ENCODE measurements at places on chromosomes 5 and 9.
A peak's percentile ranks its signal among the peaks of the same experiment; 100 is the strongest.

- DNase-seq: peak; percentile 36
These were observed 4.1 kb downstream of the KLF9 start for GRCh38 chr9:70410368-70410767.

- no peak for DNase-seq
These were observed 740.4 kb upstream of the RIOK2 start for GRCh38 chr5:97923496-97923895.

DNA sequence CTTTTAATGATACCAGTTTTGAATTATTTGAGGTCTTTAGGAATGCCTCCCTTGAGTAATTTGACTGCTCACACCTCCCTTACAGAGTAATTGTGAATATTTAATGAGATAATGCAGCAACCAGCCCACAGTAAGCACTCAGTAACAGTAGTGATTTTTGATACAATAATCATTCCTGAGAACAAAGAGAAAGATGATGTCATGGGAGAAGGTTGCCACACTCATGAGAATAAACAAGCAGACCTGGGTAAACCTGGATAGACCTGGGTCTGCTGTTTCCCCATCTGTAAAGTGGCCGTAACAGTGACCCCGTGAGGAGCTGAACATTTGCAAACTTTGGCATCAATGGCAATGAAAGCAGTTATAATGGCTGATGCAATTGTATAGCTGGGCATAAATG, 4.2 kb downstream of the C1QTNF2 start:
- DNase-seq: no peak

DNA sequence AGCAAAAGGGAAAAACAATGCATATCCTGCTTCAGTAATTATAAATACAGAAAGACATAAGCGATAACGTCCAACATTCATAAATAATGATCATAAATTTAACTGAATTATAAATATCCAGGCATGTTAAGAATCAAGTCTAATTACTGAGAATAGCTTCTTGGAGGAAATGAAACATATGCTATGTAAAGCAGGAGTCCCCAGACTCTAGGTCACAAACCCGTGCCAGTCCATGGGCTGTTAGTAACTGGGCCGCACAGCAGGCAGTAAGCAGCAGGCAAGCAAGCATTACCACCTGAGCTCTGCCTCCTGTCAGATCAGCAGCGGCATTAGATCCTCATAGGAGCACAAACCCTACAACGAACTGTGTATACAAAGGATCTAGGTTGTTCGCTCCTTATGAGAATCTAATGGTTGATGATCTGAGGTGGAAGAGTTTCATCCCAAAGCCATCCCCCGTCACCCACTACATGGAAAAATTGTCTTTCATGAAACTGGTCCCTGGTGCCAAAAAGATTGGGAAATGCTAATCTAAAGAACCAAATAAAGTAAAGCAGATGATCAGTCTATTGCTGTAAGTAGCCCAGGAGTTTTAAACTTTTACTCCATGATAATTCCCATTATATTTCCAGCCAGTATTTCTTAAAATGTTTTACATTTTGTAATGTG, 50.4 kb downstream of the CERT1 start:
- no peak for DNase-seq

DNA sequence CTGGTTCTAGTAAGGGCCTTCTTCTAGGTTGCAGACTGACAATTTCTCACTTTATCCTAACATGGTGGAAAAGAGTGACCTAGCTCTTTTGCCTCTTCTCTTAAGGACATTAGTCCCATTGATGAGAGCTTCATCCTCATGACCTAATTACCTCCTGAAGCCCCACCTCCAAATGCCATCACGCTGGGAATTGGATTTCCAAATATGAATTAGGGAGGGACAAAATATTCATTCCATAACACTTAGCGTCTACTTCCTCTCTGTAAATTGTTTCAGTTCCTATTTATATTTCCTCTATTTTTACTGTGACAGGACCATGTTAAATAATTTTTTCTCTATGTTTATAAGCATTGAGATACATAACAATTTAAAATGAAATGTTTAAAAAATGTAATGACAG, 408.8 kb downstream of the CDH10 start:
- no peak for DNase-seq

GRCh38 chr5:177501874-177502678, 4.7 kb upstream of the PDLIM7 start:
- DNase-seq: no peak

- DNase-seq: no peak
These were observed 17.9 kb upstream of the RANBP17 start for GRCh38 chr5:170843870-170844269.

DNA sequence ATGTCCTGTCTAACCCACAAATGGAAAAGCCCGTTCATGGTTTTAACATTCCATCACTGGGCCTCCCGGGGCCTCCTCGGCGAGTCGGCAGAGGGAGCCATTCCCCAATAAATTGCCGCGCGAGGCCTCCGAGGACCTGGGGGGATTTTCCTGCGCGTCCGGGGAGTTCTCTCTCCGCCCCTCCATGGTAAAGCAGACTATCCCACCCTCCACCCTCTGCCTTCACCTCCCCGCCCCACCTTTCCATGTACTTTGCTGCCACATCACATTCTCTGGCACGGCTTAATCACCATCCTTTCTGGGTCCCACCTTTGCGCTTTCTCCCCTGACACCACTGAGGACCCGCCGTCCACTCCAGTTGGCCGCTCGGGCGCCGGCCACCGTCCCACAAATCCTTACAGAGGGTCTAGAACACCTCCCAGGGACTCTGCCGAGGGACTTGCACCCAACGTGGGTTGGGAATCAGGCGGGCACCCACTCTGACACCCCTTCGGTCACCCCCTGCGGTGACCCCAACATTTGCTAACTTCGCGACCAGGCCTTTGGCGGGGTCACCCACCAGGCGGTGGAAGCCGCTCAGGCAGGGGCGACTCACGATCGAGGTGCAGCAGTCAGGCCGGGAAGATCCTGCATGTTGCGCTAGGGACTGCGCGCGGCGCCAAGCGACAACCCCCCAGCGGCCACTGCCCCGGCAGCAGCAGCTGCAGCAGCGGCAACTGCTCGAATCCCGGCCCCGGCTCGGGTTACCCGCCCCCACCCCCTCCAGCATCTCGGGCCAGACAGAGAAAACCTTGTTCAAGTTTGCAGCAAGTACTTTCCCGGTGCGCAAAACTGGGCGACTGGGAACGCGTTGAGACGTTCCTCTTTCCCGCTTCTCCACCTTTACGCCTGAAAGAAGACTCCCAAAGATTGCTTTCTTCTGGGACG, at the start of gene MEGF10:
TSS of gene MEGF10 (plus strand) at position 778 of the 927 bp plus-strand sequence. CDS start 40,513 bp downstream, outside the sequence.
- DNase-seq: no peak

- DNase-seq: no peak
These were observed 35.2 kb downstream of the NUP214 start for GRCh38 chr9:131160416-131161112.

- no peak for DNase-seq
These were observed 2.6 kb downstream of the EBF1 start for GRCh38 chr5:159096924-159097783.

- DNase-seq: no peak
These were observed 10.6 kb downstream of the FGFR4 start for GRCh38 chr5:177097016-177097985.

- DNase-seq: peak; percentile 10
These were observed 93.6 kb upstream of the TLE4 start for GRCh38 chr9:79477955-79478771.

- no peak for DNase-seq
These were observed 141.9 kb upstream of the ANKRD55 start for GRCh38 chr5:56375011-56375410.

DNA sequence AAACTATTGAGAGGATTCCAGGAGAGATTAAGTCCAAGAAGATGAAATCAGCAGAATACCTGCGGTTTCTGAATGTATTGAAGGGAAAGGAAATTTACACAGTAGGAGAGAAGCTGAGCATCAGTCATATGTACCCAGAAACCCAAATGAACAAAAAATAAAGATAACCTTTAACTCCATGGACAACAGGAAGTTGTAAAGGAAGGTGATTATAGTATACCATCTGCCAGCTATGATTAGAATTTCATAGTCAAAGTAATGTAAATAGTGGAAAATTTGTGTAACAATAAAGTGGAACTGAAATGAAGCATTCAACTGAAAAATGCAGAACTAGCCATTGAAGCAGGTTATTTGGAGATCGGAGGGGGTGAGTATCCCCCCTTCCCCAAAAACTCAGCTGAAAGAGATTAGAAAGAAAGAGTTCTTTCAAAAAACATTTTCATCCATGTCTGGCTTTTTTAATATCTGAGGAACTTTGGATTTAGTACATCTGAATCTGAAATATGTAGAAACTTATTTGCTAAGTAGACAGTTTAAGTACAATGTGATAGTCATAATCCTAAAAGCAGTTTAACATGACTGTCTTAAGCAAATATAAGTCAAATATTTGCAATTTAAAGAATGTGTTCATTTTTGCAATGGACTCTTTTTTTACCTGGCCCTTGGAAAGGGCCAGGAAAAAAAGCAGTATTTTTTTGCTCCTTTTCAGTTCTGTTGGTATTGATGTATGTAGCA, 58.4 kb downstream of the APC start:
- DNase-seq: no peak

- no peak for DNase-seq
These were observed 54.3 kb downstream of the PSD2 start for GRCh38 chr5:139849942-139850341.

GRCh38 chr9:35679766-35680330, 6.1 kb downstream of the CA9 start:
- DNase-seq: no peak

- no peak for DNase-seq
These were observed 319.0 kb downstream of the EBF1 start for GRCh38 chr5:158780656-158781237.

- peak; percentile 24 for DNase-seq
These were observed 11.4 kb downstream of the JADE2 start for GRCh38 chr5:134536876-134537275.

DNA sequence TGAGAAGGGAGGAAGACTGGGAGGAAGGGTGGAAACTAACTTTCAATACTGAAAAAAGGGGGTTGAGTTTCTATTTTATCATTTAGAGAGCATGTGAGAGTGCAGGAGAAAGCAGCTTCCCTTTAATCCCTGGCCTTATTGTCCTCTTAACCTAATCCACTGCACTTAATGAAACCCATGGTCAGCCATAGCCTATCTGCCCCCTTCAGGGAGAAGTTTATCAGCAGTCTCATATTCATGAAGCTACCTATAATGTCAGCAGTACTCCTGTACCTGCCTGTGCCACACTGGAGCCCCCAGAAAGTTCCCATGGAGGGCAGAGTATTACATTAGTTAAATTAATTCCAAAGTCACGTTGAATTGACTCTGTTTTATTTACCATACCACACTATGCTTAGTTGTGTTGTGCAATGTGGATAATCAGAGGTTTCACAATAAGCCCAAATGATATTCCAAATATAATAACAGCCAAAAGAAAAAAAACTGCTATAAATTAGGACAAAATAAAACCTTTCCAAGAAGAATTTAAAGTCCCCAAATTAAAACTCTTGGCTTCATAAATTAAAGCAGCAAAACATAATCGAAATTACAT, 62.9 kb downstream of the MUSK start:
- DNase-seq: no peak

DNA sequence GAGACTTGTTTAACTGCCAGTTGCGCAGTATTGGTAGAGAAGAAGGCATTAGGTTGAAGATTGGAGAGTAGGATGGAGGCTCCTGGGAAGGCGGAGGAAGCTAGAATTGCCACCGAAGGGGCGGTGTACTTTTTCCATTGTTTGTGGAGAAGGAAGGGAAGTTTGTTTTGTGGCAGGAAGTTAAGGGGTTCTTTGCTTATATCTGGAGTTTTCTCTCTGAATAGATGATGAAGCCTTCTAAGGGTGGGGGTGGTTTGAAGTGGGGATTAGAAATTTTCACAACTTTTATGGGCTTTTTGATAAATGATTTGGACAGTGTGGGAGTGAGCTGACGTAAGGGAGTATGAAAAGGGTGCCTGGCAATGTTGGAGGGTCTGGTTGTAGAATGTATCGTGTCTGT, 59.3 kb downstream of the SNX30 start:
- DNase-seq: no peak

- DNase-seq: no peak
These were observed 750.3 kb downstream of the CDH12 start for GRCh38 chr5:22102823-22103359.

- DNase-seq: no peak
These were observed 19.2 kb upstream of the RICTOR start for GRCh38 chr5:39093352-39093751.

- peak; percentile 40 for DNase-seq
These were observed 99.2 kb upstream of the IQGAP2 start for GRCh38 chr5:76303921-76304320.

GRCh38 chr5:89374818-89375521, 492.0 kb upstream of the MEF2C start:
- no peak for DNase-seq

- DNase-seq: no peak
These were observed 31.7 kb upstream of the CSF1R start for GRCh38 chr5:150117945-150118560.

DNA sequence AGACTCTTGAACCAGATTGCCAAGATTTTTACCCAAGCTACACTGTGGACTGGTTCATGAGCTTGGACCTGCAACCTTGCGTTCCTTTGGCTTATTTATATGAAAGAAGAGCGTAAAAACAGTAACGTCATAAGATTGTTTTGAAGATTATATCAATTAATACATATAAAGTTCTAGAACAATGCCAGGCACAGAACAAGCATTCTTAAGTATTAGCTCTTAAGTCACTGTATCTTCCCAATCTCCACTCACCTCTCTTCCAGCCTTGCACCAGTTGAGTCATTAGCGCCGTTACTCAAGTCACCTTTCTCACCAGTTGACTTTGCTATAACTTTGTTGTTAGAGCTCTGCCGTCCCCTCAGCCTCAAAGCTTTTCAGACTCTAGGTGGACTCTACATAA, 415.7 kb downstream of the PLK2 start:
- DNase-seq: no peak

DNA sequence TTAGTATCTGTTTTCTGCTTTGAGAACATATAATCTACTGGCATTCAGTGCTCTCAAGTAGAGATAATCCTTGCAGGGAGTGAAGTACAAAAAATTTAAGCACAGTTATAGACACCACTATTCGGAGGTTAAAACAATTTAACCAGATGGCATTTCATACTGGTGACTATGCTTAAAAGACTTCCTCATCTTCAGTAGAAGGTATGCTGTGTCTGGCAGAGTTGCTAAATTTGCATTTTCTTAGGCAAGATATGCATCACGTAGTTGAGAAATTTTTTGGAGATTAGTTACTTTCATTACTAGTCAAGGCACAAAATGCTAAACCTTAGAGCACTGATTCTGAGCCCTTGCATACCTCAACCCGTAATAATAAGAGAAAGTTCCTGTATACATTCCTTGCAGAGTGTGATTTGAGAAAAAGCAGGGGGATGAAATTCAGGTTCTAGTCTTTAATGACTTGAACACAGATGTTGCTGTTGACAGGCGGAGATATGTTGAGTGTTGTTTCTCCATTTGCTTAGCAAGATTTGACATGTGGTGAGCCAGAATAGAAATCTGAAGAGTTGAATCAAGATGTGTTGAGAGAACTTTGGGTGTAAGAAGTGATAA, 70.8 kb upstream of the STARD4 start:
- no peak for DNase-seq
